Smooth muscle cell of the umbilical artery (primary cell): ENCODE measurements at places on chromosomes 12 and 14. TPM values are rescaled to one million over a fixed set of nuclear protein-coding genes. Genes with fewer than 3 reads are reported as not detected.

Gene PIP4P1
- 17.3 and 20.2 TPM in 2 replicates for total RNA-seq

Gene TMPRSS12
- not detected in 2 replicates for total RNA-seq

Gene LRRC10
- total RNA-seq = not detected in 2 replicates

Gene C12orf56
- 0.30 and 1.8 TPM in 2 replicates for total RNA-seq

Gene DPF3
- total RNA-seq = 2.1 and 5.2 TPM in 2 replicates

Gene C1S
- total RNA-seq = 67.2 and 431 TPM in 2 replicates
